Right forelimb (tissue), 1 donor: ENCODE measurements at places on chromosomes 5 and 9.
A peak's percentile ranks its signal among the peaks of the same experiment; 100 is the strongest.

DNA sequence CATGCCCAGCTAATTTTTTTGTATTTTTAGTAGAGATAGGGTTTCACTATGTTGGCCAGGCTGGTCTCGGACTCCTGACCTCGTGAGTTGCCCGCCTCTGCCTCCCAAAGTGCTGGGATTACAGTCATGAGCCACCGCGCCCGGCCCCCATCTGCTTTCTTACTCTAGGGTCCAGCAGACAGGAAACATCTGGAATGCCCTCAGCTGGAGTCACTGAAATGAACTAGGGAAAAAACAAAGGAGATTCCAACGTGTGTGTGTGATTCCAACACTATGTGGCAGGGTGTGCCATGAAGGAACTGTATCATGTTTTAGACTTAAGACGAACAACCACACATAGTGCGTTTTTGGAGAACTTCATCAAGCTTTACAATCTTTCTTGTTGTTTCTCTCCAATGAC, 540.1 kb upstream of the DAP start:
- DNase-seq = no peak

- peak; percentile 45 for DNase-seq
Measured at GRCh38 chr9:6354072-6354686, 26.0 kb downstream of the TPD52L3 start.

DNA sequence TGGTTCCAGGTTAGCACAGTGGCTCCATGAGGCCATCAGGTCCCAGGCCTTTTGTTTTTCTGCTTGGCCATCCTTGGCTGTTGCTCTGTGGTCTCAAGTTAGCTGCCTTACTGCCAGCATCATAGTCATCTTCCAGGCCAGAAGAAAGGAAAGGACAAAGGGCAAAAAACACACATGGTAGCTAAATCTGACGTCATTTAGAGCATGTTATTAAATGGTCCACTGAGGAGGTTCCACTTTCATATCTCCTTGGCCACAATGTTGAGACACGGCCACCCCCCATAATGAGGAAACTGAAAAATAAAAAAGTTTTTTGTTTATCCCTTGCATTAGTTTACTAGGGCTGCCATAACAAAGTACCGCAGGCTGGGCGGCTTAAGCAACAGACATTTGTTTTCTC, 106.4 kb upstream of the NIPBL start:
- DNase-seq = no peak

- DNase-seq = no peak
Measured at GRCh38 chr5:146873186-146873917, 5.2 kb downstream of the PPP2R2B start.

GRCh38 chr9:33112094-33112493, 35.6 kb upstream of the SMU1 start:
- DNase-seq = peak; percentile 12

GRCh38 chr5:59721741-59722140, 171.8 kb downstream of the PDE4D start:
- no peak for DNase-seq

GRCh38 chr5:153672347-153673090, 182.0 kb downstream of the GRIA1 start:
- DNase-seq = no peak

DNA sequence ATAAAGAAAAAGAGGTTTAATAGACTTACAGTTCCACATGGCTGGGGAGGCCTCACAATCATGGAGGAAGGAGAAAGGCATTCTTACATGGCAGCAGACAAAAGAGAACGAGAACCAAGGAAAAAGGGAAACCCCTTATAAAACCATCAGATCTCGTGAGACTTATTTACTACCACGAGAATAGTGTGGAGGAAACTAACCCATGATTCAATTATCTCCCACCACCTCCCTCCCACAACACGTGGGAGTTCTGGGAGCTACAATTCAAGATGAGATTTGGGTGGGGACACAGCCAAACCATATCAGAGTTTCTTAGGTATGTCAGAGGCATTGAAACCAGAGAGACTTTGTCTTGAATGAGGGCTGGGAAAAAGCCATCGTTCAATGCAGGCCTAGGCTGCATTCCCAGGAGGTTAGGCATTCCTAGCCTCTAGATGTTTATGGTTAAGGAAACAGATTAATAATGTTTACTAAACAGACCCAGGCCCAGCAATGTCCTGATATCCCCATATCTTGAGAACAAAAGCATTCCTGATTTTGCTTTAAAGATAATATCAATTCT, 7.5 kb upstream of the PAIP1 start:
- DNase-seq = no peak

- DNase-seq = no peak
Measured at GRCh38 chr5:113029614-113030013, 53.0 kb downstream of the DCP2 start.

DNA sequence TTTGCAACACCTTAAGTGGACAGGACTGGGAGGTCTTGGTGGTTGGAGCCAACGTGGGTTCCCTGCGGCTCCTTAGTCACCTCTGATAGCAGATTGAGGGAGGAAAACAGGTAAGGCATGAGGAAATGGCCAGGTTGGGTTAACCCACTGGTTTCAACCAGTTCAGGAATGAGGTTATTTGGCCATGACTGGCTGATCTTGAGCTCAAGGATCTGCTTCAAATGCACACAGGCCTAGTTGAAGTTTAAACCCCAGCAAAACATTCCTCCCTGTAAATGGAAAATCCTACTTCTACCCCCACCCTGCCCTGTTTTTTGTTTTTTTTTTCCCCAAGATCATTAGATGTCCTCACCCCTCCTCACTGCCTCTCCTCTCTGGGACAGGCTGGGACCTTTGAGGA, 3.2 kb upstream of the NUP214 start:
- no peak for DNase-seq

- DNase-seq = no peak
Measured at GRCh38 chr5:4199049-4199841, 603.6 kb downstream of the IRX1 start.

DNA sequence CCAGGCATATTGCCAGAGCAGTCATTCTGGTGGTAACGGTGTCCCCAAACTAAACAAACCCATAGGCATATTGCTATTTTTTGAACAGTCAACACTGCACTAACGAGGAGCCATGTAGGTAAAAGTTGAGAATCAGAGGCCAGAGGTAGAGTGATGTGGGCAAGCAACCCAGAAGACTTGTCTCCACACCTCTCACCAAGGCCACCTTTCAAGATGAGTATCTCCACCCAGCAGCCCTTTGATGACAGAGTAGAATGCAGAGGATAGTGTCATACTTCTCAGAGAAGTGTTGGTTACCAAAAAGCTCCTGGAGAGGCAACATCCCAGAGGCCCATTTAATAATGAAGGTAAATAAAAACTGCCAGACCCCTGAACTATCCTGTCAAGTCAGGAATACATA, 63.9 kb downstream of the FCHO2 start:
- DNase-seq = no peak

DNA sequence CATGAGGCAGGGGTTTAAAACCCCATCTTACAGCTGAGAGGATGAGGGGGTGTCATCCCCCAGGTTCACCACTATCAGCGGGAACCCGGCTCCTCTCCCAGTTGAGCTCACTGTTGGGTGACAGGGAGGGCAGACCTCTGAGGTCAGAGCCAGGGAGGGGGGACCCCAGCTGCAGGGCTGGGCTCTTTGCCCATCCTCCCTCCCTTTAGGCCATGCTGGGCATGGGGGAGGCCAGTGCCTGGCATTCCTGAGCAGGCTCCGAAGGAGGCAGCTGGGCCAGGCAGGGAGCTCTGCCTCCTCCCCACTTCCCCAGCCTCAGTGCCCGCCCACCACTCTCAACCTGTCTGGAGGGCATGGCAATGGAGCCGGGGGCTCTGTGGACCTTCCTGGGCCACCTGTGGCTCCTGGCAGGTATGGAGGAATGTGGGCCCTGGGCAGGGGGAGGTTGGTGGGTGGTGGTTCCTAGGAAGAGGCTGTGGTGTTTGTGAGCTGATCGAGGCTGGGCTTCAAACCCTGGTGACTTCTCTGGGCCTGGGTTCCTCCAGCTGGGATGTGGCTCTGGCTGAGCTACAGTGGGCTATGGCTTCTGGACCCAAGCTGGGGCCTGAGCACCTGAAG, 12.6 kb downstream of the CRB2 start:
- DNase-seq = no peak

DNA sequence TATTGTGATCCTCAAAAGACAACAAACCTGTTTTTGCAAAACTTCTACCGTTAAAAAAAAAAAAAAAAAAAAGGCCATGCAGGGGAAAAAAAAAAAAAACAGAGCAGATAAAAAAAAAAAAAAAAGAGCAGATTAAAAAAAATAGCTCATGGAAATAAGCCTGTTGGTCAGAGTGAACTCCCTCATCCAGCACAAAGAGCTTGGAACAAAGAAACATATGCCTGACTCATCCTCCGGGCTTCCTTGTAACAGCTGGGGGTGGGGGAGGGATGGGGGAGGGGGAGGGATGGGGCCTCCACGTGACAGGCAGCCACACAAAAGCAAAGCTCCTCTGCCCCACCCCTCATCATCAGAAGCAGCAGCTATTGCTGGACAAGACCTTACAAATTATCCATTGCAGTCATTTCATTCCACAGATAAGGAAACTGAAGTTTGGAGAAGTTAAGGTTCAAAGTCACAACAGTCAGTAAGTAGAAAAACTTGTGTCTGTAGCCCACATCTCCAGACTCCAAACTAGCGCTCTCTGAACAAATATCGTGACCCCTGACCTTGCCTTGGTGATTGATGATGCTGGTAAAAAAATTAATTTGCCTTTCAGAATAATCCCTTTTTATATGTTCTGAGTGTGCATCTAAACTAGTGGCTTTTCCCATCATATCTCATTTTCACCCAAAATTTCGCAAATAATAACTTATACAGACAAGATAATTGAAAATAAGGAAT, 38.9 kb downstream of the SLC35D2 start:
- DNase-seq = peak; percentile 65

DNA sequence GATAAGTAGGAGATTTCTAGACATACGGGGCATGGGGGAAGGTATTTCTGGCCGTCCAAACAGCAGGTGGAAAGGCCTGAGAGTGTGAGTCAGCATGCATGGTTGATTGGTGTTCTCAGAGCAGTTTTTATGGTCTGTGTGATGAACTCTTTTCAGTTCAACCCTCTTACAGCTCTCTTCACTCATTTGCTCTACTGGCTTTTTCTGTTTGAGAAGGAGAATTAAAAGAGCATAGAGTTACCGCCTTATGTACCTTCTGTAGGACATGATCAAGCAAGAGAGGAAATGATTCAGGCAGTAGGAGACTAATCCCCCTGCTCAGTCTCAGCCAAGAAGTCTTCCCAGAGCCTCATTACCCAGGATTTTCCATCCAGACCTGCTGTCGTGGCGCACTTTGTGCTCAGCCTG, 92.4 kb downstream of the PRDM6 start:
- no peak for DNase-seq

GRCh38 chr5:125967576-125967975, 455.6 kb upstream of the GRAMD2B start:
- DNase-seq = no peak

DNA sequence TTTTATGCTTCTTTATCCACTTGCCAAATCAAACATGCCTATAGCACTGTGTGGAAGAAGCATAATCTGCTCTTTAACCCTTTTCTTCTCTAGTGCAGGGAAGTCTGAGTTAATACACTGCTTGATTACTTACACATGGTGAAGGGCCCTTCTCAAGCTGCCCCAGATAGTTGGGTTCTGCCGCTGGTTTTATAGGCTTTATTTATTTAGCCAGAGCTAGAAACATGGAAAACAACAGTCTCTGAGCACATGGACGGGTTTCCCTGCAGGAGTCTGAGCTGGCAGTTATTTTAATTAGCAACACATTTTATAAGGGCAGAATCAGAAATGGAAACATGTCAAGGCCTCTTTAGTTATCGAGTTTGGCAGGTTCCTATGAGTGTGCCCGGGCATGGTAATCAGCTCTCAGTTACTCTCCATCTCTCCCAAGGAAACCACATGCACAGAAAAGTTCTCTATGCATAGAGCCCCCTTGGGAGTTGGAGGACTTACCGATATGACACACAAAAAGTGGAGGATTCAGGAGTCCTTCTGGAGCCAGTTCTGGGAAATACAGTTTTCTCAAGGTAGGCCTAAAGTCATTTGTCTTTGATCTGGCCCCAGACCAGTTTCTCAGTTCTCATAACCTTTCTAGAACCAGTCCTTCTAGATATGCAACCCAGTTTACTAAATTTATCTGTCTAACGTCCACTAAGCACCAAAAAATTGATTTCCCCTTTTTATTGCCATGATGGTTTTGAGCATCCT, 564.8 kb downstream of the ACTL7B start:
- DNase-seq = no peak

DNA sequence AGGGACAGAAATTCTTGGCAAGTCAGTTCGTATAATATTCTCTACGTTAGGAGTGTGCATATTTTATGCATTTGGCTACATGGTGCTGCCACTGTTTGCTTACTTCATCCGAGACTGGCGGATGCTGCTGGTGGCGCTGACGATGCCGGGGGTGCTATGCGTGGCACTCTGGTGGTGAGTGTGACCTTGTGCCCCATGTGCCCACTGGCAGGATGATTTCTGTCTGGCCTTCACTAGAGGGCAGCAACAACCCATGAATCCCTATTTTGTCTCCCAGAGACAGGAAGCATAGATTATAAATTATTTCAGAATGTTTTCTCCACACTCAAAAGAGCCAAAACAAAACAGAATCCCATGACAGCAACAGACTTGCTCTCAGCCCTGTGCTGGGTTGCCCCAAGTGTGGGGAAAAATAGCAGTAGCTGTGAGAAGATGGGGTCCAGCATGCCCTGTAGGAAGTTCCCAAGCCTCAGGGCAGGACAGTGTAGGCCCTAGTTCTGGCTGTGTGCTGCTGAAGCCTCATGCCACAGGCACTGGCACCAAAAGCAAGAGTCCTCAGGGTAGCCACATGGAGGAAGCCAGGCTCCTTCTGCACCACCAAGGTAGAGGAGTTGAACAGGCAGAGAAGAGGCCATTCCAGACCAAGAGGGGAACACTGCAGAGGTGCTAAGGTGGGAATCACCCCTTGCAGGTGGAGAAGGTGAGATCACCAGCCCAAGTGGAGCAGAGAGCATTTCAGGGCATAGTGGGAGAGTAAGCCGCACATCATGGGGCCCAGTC, 16.0 kb downstream of the SLC22A5 start:
- DNase-seq = no peak

GRCh38 chr5:114361724-114362196, at the start of gene KCNN2:
KCNN2 (plus strand) TSS chr5:114362070; CDS start chr5:114362140, 70 bp downstream.
- peak; percentile 81 for DNase-seq

- no peak for DNase-seq
Measured at GRCh38 chr5:6826756-6827155, 113.5 kb downstream of the TENT4A start.

- no peak for DNase-seq
Measured at GRCh38 chr5:43286623-43287022, 26.6 kb downstream of the HMGCS1 start.

- no peak for DNase-seq
Measured at GRCh38 chr5:3331819-3332218, 263.8 kb upstream of the IRX1 start.

- DNase-seq = no peak
Measured at GRCh38 chr5:9781890-9782289, 151.7 kb upstream of the TAS2R1 start.

DNA sequence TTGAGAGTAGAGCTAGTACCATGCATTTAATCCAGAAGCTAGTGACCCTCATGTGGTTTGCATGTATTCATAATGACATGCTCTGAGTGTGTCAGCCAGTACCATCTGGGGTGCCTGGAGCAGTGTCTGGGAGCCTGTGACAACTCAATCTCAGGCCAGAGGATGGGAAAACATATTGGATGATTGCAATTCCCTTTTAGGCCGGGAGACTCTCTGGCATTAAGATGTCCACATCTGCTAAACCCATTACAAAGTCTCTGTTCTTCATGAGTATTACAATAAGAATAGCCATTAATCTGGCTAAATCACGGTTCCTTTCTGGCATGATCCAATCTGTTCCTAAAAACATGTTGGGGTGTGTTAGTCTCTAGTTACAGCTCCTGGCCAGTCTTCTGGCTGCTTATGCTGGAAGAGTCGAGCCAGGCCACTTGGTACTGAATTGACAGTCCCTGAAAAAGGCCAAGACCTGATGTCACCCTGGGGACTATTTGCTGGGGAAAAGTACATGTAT, 475.7 kb downstream of the ENC1 start:
- DNase-seq = peak; percentile 70
